ENCODE measurements at places on chromosomes 1 and 21.

GRCh38 chr1:226337276-226337875, 28.4 kb upstream of the LIN9 start:
- no peak for DNase-seq

DNA sequence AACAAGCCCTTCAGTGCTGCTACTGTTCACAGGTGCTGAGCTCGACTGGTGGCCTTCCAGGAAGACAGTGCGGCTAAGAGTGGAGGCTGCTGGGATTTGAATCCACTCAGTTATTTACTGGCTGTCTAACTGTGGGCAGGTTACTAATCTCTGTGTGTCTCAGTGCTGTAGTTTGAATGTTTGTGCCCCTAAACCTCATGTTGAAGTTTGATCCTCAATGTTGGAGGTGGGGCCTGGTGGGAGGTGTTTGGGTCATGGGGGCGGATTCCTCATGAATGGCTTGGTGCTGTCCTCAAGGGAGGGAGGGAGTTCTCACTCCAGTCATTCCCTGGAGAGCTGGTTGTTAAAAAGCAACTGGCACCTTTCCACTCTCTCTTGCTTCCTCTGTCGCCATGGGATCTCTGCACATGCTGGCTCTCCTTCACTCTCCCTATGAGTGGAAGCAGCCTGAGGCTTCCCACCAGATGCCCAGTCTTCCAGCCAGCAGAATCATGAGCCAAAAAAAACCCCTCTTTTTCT, 334.8 kb downstream of the RPS6KC1 start:
- DNase-seq: no peak

DNA sequence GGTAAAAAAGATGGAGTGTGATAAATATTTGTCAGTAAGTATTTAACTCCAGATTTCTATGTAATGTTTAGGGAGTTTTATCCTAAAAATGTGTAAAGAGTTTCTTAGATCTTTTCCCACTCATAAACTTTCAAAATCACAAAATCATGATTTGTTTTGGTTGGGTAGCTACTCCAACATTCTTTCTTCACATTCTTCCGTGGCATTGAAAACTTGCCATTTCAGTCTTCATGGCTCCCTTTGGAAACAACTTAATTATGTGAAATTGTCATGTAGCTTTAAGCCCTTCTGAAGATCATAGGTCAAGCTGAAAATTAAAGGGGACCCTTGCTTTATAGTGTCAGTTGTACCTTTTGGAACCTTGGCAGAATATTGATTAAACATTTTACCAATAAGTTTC, 73.2 kb downstream of the ADGRL2 start:
- DNase-seq: no peak

GRCh38 chr1:51093581-51093980, 8.4 kb upstream of the C1orf185 start:
- DNase-seq: no peak

DNA sequence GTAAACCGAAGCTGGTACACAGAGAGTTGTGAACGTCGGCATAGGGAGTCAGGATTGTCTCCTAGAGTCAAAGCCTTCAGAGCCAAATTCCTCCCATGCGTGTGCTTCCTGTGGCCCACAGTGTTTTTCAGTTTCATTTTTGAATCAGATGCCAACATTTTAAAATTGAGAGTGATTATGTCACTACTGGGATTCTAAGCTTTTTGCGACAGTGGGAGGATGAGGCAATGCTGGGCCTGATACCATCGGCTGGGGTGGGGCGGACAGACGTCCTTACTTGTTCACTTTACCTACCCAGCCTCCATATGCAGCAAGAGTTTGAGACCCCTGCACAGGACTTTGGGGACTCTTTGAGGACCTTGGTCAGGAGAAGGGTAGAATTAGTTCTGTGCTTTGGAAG, 1.3 kb upstream of the KLHDC7A start:
- DNase-seq: no peak

DNA sequence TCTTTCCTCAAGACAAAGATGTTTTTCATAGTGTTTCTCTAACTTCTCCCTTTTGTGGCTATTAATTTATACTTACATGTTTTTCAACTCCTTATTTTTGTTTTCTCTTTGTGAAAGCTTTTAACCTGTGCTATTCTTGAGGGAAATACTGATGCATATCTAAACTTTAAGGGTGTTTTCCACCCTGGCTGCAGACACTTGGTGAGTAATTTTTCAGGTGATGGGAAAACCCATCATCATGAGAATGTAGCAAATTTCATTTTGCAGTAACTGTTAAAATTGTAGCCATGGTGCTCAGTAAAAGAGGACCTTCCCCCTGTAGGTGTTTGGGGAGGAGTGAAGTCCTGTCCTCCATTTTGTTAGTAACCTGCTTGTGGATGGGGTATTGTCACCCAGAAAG, 124.2 kb downstream of the LIPI start:
- DNase-seq: no peak

- DNase-seq: no peak
These were observed 418.9 kb downstream of the PRDM2 start for GRCh38 chr1:14118691-14119485.

- no peak for DNase-seq
These were observed 1.3 kb downstream of the PAQR7 start for GRCh38 chr1:25874209-25874608.

- DNase-seq: no peak
These were observed 1.6 kb downstream of the CRABP2 start for GRCh38 chr1:156703741-156704140.

DNA sequence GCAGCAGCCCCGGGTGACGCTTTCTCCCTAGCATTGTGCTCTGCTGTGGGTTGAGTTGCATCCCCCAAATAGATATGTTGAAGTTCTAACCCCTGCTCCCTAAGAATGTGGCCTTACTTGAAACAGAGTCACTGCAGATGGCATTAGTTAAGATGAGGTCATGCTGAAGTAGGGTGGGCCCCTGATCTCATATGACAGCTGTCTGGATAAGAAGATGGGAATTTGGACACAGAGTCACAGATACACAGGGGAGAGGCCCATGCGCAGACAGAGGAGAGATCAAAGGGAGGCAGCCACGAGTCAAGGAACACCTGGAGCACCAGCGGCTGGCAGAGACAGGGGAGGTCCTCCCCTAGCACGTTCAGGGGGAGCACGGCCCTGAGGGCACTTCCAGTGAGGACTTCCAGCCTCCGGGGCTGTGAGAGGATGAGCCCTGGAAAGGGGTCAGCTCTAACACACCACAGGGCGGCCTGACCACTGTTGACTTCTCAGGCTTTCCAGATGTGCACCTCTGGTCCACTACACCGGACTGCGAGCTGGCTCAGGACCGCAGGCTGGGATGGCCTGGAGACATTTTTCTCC, 46.4 kb downstream of the ABCG1 start:
- no peak for DNase-seq

- no peak for DNase-seq
These were observed 8.2 kb downstream of the SPATA46 start for GRCh38 chr1:162368451-162368850.

DNA sequence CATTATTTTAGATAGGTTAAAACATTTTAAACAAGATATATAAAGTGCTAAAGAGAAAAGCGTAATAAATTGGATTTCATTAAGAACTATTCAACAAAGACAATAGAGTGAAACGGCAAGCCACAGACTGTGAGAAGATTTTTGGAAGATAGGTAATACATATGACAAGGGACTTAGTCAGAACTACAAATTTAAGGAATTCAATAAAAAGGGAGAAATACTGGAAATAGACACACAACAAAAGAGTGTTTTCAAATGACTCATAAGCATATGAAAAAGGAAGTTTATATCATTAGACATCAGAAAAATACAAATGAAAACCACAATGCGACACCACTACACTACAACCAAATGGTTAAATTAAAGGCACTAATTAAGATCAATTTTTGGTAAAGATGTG, 90.5 kb downstream of the GDAP2 start:
- DNase-seq: no peak

GRCh38 chr1:47679301-47679791, 241.5 kb downstream of the FOXD2 start:
- DNase-seq: peak; percentile 44

DNA sequence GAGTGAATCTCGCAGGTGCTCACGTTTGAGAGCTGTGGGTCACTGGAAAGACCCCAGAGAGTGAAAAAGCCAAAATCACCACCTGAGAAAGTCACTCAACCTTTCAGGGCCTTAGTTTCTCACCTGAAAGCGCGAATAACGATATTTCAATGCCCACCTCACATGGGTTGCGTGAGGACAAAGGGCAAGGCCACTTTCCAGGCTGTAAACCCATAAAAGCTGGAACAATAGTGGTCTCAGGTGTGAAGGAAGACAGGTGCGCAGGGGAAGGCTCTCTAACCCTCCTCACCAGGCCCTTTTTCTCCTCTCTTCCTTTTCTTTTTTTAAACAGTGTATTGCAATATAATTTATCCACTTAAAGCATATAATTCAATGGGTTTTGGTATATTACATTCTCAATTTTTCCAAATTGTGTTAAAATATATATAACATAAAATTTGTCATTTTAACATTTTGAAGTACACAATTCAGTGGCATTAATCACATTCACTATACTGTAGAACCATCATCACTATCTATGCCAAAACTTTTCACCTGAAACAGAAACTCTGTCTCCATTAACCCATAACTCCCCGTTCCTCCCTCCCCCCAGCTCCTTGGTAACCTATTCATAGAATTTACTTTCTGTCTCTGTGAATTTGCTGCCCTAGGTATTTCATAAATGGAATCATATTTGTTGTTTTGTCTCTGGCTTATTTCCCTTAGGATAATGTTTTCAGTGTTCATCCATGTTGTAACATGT, 118.4 kb upstream of the TNR start:
- no peak for DNase-seq

DNA sequence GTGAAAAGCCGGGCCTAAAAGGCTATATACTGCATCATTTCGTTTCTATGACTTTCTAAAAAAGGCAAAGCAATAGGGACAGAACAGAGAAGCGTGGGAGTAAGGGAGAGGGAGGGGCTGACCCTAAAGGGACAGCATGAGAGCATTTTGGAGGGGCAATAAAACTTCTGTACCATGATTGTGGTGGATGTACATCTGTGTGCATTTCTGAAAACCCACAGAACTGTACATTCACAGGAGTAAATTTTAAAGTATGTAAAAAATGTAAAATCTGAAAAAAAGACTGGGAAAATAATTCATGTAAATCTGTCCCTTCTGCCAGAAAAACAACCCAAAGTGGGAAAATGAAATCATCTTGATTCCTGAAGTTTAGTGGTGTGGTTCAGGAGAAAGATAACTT, 235.4 kb downstream of the CENPF start:
- DNase-seq: no peak
